HAP-1 (cell line): ENCODE measurements at places on chromosomes 13 and 19.

- DNase-seq, result no peak
These were observed 59.6 kb upstream of the GJB6 start for GRCh38 chr13:20291675-20292074.

DNA sequence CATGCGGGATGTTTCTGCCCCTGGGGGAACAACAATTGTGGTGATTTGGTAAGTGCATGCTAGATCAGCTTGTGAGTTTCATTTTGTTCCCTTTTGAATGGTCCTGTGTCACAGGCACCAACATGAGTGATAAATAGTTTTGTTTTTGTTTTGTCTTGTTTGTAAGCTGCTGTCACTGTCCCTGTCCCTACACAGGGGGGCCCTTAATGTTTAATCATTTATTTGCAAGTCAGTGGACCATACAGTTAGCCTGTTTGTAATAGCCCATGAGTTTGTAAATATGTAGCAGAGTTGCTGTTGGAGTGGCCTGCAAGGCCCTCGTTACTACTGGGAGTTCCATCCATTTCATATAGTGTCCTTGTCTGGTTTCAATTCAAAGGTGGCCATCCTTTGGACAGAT is 979.6 kb upstream of the SPRY2 start:
- DNase-seq, result no peak

DNA sequence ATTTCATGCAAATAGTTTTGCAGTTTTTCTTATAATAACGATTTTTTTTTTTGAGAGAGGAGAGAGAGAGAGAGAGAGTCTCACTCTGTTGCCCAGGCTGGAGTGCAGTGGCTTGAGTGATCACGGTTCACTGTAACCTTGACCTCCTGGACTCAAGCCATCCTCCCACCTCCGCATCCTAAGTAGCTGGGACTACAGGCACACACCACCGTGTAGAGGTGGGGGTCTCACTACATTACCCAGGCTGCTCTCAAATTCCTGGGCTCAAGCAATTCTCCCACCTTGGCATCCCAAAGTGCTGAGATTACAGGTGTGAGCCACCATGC is 26.8 kb upstream of the GJB6 start:
- DNase-seq, result no peak

DNA sequence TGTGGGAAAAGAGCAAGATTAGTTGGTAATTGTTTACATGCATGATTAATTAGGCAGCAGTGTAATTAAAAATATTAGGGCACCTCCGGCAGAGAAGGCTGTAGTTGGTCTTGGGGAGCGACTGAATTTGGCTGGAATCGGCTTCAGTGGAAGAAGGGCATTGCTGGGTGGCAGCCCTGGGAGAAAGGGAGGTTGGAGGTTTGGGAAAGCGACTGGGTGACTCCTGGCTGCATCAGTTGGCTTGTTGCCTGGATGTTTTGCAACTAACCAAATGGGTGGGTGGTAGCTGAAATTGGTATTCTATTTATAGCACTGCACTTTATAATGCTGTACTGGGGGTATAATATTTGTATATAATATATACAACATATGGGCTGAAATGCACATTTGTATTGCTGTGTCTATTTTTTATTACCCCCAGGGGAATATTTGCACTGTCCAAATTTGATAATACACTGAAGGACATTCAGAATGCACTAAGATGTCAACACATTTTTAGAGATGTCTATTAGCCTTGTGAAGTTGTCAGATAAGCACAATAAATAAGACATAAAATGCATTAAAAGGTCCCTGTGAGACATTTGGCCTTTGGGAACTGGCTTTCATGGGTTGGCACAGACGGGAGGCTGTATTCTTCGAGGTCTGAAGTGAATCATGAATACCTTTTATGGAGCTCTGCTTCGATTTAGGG is 1.7 kb downstream of the B3GLCT start:
- DNase-seq, result no peak

DNA sequence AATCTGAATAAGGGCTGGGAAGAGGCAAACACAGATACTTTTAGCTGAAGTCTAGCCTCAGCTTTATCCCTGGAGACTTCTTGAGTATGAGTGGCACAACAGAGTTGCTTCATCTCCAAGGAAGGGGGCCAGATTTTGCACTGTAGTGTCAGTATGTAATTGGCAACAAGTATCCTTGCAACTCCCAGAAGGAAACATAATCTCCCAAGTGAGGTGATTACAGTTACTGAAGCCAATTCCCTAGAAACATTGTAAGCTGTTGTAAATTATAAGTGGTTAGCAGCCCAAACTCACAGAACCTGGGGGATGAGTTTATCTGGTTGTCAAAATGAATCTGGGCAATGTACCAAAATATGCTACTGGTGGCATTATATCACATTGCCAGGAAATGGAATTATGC is 2065.7 kb upstream of the PCDH20 start:
- DNase-seq, result no peak

GRCh38 chr19:16702123-16702522 is 17.5 kb upstream of the NWD1 start:
- no peak for DNase-seq
